ENCODE measurements at places on chromosomes 5 and 9.

DNA sequence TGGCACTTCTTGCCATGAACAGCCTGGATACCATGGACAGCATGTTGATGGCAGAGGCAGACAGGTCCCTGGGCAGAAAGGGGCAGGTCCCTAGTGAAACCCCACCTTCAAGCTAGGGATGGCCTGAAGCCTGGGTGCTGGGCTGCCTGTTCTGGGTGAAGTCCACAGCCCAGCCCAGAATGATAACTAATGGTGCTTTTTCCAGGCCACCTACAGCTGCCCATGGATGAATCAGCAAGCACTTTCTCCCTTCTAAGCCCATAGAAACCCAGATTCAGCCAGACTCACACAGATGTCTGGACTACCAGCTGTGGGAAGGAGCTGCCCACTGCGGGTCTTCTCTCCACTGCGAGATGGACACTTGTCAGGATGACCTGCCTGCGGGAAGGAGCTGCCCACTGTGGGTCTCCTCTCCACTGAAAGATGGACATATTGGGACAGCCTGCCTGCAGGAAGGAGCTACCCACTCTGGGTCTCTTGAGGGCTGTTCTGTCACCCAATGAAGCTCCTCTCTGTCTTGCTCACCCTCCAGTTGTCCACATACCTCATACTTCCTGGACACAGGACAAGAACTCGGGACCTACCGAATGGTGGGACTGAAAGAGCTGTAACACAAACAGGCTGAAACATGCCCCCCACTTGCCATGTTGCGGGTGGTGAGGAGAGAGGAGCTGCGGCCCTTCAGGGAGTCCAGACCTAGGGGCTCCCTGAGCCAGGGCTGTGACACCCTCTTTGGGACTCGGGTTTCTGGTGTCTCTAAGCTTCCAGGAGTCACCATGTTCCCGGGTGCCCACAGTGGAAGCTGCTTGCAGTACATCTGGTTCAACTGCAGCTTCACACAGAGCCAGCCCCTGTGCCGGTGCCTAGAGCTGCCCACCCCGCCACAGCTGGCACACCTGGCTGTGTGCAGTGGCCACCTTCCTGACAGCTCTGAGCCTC is 60.7 kb upstream of the SYNPO start:
- no peak for DNase-seq

DNA sequence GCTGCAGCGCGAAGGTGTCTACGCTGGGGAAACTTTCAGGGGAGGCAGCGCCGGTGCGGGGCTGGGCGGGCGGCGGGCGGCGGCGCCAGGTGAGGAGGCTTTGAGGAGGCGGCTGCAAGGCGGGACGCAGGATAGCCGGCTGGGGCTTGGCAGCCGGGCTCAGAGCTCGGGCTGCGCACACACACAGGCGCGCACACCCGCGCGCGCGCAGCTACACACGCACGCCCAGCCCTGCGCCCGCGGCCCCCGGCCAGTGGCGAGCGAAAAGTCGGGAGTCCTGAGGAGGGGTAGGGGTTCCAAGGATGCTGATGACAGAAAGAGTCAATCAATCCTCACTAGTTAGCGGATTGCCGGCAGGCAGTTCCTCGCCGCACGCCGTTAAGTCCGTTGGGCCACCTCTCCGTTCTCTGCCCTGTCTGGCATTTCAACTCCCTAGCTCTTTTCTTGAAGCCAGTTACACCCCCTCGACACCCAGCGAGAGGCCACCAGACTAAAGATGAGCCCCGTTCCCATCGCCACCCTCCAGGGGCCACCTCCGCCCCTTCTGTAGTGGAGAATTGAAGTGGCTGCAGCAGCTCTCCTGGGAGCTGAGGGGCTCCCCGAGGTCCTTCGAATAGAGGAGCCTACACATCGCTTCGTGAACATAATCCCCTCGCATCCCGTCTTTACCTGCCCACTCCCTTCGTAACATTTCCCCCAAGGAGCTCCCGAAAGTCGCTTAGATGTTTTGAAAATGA is 1640.3 kb upstream of the C9orf72 start:
- no peak for DNase-seq

DNA sequence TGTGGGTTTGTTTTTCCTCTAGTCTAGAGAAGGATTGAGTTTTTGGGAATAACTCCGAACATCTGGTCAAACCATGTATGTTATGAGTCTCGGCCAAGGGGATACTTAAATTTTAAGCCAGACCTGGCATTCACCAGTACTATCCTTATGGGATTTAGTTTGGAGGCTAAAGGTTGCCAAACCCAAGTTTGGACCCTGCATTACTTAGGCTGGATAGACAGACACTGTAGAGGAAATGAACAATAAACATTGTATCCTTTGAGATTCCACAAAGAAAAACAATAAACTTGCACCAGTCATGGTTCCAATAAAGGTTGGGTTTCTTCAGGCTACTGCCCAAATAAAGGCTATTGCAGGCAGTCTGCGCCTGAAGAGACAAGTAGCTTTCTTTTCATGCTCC is 296.7 kb upstream of the MEF2C start:
- no peak for DNase-seq

GRCh38 chr5:175466700-175467318 is 11.6 kb upstream of the SFXN1 start:
- no peak for DNase-seq

- no peak for DNase-seq
Measured at GRCh38 chr9:104075801-104076753, 18.0 kb upstream of the SMC2 start.

GRCh38 chr5:98401656-98402055 is 371.8 kb upstream of the RGMB start:
- DNase-seq, result no peak

DNA sequence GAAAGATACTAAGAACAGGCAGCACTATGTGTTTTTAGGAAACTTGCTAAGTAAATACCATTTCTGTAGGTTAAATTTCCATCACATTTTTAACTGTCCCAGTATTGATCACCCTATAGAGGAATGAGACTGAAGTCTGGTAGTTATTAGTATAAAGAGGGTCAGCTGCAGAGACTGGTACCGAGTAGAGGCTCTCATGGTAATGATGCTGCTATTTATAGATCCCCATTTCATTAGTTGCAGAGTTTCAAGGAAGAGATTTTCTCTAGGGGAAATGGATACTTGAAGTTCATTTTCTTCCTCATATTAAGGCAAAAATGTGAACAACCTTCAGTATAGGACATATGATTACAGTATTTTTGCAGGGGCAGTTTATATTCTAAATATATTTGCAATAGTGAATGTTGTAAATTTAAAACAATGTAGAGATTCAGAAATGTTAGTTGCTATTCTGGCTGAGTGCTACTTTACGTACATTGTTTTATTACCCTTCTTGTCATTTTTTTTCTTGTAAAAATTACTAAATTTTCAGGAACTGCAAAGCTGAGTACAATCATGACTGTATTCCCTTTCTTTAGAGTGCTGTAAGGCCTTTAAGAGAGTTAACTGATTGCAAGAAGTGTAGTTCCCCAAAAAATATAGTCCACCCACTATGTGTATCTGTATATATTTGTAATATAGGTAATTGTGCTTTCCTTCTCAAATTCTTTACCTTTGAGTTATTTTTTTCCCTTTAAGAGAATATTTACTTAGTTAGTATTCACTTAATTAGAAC is 14.7 kb downstream of the PBX3 start:
- DNase-seq, result no peak

DNA sequence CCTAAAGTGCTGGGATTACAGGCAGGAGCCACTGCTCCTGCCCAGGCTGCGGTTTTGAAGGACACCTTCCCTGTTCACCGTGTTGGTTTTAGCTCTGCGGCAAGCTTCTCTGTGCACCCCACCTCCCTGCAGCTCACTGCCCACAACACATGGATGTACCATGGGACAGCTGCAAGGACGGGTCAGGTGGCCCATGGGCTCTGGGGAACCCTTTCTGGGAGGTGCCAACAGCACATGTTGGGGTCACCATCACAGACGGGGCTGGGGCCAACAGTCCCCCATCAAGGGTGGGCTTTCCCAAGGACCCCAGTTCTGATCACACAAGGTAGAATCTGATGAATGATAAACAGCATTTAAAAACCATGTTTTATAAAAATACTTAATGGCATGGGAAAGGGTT is 7.5 kb downstream of the EXD3 start:
- DNase-seq, result no peak

DNA sequence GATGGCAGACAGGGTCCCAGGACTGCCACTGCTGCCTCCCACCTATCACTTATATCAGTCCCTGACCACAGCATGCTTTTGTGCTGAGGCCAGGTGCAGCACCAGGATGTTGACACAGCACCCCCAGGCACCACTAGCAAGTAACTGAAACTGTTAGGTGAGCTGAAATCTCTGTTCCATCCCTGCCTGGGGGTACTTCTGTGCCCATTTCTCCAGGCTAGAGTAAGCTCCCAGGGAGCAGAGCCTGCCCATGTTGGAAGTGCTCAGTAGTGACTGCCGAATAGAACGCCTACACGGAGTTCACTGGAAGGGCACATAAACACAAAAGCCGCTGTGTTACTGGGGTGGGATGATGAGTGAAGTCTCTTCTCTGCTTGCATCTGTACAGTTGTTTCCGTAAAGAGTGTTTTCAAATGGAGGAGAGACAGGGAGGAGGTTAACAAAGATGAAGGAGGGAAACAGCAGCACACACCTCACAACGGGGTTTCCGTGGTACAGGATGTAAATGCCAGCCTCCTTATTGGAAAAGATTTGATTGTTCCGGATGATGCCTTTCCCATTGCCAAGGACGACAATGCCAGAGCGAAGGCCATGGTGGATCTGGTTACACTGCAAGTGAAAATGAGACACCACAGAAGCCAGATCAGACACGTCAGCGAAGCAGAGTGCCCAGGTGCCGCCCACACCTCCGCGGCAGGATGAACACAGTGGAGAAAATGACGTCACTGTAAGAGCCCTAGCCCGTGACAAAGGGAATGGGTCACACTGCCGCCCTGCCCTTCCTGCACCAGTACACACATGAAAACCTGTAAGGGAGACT is 43.1 kb downstream of the POLR1E start:
- DNase-seq, result peak; percentile 50

- DNase-seq, result no peak
Measured at GRCh38 chr5:16666883-16667398, 50.1 kb upstream of the RETREG1 start.

- no peak for DNase-seq
Measured at GRCh38 chr9:35659340-35659739, 1.2 kb downstream of the CCDC107 start.

GRCh38 chr5:65012301-65012892 is 243.7 kb downstream of the CWC27 start:
- DNase-seq, result no peak

DNA sequence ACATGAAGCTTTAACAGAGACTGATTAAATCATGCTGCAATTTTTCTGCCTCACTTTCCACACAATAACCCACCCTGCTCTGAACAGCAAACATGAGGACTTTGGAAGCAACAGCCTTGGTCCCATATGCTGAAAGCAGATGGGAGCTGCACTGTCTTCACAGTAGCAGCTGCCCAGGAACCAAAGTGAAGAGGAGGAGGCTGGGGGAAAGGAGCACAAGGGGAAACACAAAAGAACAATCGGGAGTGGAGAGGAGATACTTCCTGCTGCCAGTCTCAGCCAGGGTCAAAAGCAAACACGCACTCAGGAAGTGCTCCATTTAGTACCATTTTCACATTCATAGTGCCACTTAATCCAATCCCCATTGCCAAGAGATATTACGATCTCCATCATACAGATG is 183.3 kb upstream of the PUM3 start:
- no peak for DNase-seq

DNA sequence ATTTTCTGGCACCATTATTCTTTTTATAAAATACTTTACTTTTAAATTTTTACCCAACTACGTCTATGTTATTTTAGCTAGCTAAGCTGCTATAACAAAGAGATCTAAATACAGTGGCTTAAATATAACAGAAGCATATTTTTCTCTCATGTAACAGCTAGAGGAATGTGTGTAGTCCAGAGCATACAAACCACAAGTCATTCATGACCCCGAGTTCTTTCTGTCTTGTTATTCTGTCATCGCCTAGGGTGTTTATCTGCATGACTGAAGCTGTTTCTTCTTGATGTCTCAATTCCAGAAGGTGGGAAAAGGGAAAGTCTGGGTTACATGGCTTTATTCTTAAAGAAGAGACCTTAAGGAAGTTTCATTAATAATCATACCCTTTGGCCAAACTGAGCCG is 136.9 kb upstream of the RFX3 start:
- no peak for DNase-seq
